Right atrium auricular region (tissue), 2 donors: ENCODE measurements at places on chromosomes 5 and 9.
A peak's percentile ranks its signal among the peaks of the same experiment; 100 is the strongest.

- DNase-seq: no peak
Measured at GRCh38 chr9:77883846-77884771, 147.5 kb downstream of the GNAQ start.

DNA sequence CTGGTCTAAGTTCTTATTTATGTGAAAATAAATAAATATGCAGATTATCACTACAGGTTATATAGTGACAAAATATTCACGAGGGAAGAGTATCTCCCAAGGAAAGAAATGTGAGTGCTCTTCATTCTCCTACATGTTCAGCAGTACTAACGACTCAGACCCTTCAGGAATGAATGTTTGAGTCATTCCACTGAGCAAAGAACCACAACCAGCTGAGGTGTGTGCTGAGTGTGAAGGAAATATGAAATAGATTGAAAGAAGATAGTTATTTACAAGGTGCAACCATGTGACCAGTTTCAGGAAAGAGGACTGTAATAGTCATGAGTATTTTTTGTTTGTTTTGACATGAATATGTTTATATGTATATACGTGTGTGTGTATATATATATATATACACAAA is 228.7 kb downstream of the TUSC1 start:
- DNase-seq: no peak

- DNase-seq: no peak
Measured at GRCh38 chr9:81861644-81862043, 66.6 kb upstream of the SPATA31D4 start.

- no peak for DNase-seq
Measured at GRCh38 chr5:115531787-115532367, 12.7 kb downstream of the FEM1C start.

GRCh38 chr5:176561259-176561658 is 12.1 kb downstream of the CDHR2 start:
- DNase-seq: no peak

DNA sequence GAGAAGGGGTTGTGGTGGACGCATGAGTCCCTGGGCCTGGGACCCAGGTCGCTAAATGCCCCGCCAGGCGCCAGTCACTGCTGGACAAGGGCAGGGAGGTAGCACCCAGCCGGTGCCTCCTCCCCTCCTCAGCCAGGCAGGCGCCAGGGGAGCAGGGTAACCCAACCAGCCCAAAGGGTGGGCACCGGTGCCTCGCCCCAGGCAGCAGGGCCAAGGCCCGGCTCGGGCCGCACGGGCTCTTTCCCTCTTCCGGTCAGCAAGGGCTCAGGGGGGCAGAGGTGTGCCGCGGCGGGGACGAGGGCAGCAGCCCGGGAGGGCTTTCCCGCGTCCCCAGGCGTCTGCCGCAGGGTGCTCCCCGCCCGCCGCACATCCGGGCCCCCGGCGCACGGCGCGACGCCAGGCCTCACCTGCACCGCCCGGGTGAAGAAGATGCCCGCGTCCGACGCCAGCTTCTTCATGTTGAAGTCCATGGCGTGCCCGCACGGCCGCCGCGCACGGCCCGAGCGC is 393 bp downstream of the SH3GLB2 start:
- peak; percentile 59 for DNase-seq

- DNase-seq: no peak
Measured at GRCh38 chr9:78898234-78898633, 601.3 kb downstream of the PSAT1 start.

DNA sequence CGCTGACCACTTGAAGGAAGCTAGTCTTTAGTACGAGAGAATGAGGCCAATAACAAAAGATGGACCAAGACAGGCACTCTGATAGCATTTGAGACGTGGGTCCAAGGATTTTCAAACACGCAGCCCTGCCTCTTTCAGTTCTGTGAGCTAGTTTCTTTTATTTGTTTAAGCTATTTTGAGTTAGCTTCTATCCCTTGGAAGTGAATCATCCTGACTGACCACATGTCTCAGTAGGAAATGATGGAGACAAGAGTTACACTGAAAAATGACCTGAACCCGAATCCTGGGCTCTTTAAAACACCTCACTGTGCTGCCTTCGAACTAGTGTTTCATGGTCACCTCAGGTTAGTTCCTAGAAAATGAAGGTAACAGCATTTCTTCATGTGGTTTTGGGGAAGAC is 9.9 kb downstream of the TEK start:
- DNase-seq: no peak

DNA sequence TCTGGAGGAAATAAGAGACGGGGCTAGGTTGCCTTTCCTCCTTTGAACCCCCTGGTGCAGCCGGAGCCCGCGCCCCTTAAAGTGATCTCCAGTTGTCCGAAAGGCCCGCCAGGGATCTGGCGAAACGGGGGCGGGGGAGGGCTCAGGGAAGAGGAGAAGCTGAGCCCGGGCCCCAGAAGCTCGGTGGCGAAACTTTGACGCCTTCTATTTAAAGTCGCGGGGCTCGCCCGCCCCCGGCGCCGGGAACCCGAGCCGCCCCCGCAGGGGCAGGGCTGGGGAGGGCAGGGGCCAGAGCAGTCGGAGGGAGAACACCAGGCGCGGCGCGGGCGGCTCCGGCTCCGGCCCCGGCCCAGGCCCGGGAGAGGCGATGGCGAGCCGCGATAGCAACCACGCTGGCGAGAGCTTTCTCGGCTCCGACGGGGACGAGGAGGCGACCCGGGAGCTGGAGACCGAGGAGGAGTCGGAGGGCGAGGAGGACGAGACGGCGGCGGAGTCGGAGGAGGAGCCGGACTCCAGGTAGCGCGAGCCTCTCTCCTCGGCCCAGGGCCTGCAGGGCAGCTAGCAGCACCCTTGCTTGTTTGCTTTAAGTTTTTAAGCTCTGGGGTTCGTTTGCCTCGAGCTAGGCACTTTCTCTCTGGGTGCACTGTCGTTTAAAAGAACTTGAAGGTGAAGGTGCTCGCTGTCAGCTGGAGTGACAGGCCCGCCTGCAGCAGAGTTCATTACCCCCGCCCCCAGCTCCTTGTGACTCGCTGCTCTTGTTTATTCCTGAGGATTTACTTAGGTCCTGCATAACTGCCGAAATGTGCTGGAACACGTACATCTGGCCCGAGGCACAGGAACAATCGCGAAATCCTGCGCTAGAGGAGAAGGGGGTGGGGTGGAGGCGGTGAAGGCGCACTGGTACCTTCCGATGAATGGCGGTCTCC is at the start of gene CMYA5:
TSS of gene CMYA5 (plus strand) at position 296 of the 926 bp plus-strand sequence. CDS start at position 368, 72 bp downstream.
- DNase-seq: no peak

- no peak for DNase-seq
Measured at GRCh38 chr9:14318934-14319580, 5.1 kb upstream of the NFIB start.

DNA sequence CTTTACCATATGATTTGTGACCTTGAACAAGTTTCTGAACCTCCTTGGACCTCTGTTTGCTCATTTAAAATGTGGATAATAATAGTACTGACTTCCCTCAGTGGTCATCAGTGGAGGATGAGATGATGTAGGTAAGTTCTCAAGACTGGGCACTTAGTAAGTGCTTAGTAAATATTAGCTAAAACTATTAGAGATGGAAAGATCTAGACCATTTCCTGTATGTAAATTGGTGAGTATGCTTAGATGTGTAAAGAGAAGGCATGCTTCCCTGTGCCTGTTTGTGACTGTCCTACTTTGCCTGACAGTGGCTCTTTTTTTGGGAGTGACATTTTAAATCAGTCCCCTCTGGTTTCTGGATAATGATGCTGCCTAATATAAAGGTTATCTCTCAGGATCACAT is 288.1 kb downstream of the GABRB2 start:
- DNase-seq: no peak
